ENCODE measurements at places on chromosomes 16 and 17. TPM values are rescaled to one million over a fixed set of nuclear protein-coding genes. Genes with fewer than 3 reads are reported as not detected.

P4HB gene
- 506 TPM for total RNA-seq

TNFRSF13B gene
- not detected for total RNA-seq

CACNG1 gene
- not detected for total RNA-seq

TBC1D3I gene
- not detected for total RNA-seq

CCL14 gene
- total RNA-seq: 62.6 TPM

SLFN11 gene
- total RNA-seq: 46.3 TPM

MYO15A gene
- 2.3 TPM for total RNA-seq

HBQ1 gene
- total RNA-seq: not detected

CD300LF gene
- not detected for total RNA-seq

DNA sequence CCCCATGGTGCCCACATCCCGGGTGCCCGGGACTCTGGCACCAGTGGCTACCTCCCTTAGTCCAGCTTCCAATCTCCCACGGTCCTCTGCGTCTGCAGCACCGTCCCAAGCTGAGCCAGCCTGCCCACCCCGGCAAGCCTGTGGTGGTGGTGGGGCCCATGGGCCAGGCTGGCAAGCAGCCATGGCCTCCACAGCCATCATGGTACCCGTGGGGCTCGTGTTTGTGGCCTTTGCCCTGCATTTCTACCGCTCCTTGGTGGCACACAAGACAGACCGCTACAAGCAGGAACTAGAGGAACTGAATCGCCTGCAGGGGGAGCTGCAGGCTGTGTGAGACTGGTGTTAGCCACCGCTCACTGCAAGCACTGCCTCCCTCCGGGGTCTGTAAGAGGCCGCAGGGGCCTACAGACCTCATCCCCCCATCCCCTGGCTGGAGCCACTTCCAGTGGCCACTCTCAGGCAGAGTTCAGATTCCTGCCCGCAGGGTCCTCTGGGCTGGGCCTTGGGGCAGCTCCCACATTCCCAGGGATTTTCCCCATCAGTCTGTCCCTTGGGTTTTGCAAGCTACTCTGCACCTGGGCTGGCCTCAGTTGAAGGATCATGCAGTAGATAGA, 3.9 kb upstream of the SETD1A start:
- peak; percentile 36 for DNase-seq

DNA sequence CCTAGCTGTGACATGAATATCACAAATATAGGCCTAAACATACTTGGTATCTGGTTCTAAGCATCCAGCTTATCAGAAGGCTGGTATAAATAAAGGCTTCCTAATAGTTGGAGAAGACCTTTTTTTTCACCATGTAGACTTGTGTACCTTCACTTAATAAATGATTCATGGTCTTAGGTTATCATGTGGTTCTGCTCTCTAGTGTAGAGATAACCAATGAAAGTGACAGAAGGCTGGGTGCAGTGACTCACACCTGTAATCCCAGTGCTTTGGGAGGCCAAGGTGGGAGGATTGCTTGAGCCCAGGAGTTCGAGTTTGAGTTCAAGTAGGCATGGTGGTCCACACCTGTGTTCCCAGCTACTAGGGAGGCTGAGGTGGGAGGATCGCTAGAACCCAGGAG, 3.1 kb downstream of the DDX19A start:
- DNase-seq: no peak

DNA sequence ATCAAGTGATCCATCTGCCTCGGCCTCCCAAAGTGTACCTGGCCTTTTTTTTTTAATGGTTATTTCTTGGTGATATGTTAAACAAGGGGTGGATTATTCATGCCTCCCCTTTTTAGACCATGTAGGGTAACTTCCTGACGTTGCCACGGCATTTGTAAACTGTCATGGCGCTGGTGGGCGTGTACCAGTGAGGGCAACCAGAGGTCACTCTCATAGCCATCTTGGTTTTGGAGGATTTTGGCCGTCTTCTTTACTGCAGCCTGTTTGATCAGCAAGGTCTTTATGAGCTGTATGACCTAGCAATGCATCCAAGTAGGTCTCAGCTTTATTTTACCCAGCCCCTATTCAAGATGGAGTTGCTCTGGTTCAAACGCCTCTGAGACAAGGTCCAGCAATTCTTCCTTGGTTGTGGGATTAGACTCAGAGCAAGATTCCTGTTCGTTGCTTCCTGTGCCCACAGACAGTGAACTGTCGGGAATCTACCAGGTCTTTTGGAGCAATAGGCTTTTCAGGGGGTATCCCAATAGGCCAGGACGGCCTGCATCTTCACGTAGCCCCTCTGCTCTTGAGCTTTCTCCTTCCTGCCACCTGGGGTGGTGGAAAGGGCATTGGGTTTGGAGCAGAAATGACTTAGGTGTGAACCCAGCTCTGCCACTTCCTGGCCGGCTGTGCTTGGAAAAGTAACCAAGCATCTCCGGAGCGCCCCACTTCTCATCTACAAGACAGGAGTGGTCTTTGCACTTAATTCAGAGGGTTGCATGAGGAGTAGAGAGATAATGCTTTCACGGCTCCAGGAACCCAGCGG, 52.9 kb upstream of the SEC14L1 start:
- DNase-seq: no peak

DNA sequence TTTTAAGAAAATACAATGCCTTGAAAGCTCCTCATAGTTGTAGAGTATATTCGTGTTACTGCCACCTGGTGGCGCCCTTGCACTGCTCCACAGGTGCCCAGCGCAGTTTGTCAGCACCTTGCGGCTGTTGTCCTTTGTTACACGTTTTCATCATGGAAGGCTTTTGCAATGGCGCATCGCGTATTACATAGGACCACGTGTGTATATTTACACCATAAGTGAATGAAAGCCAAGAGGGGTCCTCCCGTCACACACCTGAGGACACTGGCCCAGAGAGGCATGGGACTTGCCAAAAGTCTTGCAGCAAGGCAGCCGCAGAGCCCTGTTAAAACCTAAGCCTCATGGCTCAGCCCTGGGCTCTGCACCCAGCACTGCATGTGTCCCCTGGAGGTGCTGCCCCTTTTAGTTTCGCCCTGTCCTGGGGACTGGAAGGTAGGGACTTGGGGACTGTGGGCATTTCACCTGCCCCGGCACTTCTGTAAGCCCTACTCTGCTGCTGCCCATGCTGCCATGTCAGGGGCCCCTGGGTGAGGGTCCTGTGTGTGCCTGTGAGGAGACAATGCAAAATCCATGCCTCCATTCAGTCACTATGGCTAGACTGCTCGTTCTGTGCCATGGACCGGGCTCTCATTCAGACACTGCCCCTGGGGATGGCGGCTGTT, 24.3 kb downstream of the POLR3E start:
- DNase-seq: peak; percentile 60

GRCh38 chr16:84531671-84532111, 27.2 kb upstream of the MEAK7 start:
- DNase-seq: no peak

DNA sequence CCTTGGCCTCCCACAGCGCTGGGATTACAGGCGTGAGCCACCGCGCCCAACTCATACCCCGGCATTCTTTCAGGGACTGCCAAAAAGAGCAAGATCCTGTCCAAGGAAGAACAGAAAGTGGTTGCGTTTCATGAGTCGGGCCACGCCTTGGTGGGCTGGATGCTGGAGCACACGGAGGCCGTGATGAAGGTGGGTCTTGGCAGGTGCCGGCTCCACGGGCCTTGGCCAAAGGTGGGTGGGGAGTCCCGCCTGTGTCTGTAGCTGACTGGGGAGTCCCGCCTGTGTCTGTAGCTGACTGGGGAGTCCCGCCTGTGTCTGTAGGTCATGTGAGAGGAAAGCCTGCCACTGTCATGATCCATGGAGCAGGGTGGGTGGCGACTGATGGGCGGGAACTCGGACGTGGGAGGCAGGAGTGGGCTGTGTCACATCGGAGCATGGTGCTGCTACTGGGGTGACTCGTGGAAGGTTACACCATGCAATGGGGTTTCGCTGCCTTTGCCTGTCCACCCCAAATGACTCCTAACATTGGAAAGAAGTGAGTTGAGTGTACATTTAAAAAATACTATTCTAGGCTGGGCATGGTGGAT, 10.0 kb upstream of the RPL13 start:
- DNase-seq: no peak

GRCh38 chr16:67814567-67814966, 7.9 kb downstream of the TSNAXIP1 start:
- DNase-seq: no peak

DNA sequence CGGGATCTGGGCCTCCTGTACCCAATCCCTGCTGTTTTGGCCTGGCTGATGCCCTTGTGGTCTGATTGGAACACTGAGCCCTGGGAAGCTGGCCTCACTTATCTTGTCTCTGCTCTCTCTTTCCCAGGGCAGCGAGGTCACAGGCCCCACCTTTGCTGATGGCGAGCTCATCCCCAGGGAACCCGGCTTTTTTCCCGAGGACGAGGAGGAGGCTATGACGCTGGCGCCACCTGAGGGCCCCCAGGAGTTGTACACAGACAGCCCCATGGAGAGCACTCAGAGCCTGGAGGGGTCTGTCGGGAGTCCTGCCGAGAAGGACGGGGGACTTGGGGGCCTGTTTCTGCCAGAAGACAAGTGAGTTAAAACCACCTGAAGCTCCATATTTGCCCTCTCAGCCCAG, 126.0 kb downstream of the RAB11FIP4 start:
- no peak for DNase-seq

GRCh38 chr17:38864636-38865398, 5.0 kb upstream of the LASP1 start:
- DNase-seq: no peak

DNA sequence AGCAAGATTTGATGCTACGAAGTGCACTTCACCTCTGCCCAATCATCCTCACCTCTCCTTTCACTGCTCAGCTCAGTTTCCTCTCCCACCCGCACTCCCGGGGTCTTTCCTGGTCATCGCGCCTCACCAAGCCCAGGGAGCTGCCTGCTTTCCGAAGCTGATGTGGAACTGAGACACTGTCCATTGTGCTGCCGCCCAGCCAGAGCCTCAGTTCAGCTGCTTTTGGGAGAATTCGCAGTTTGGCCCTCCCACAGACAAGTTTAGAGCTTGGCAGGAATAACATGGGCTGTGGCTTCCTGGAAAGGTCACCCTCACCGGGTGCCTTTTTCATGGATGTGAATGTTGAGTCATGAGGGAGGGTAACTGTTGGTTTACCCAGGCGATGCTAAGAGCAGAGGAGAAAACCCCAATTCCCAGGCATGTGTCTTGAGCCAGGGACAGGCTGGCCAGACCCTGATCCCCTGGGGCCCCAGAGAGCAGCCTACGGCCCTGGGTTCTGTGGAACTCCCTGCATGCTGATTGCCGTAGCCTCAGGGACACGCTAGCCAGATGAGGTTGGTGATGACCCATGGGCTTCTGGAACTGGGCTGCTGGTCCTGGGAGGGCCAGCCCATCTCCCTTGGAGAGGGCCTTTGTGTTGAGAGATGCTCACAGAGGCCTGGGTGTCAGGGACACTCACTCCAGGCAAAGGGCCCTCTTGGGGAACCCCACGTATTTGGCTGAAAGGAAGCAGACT, 1687.5 kb downstream of the TP53TG3F start:
- DNase-seq: no peak

GRCh38 chr16:10738231-10739077, 5.2 kb upstream of the NUBP1 start:
- DNase-seq: no peak

DNA sequence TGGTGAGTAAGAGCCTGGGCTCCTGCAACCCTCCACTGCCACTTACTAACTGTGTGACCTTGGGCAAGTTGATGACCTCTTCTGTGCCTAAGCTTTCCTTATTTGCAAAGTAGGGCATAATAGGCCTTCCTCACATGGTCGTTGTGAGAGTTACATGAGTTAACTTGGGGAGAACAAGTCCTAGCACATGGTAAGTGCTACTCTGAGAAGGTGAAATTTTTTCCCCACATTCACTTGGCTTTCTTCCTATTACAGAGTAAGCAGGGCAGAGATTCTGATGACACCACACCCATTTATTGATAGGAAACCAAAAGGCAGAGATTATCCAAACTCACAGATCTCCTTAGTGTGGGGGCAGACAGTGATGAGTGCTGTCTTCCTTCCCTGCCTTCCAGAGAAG, 1.6 kb downstream of the KCNH4 start:
- DNase-seq: no peak

DNA sequence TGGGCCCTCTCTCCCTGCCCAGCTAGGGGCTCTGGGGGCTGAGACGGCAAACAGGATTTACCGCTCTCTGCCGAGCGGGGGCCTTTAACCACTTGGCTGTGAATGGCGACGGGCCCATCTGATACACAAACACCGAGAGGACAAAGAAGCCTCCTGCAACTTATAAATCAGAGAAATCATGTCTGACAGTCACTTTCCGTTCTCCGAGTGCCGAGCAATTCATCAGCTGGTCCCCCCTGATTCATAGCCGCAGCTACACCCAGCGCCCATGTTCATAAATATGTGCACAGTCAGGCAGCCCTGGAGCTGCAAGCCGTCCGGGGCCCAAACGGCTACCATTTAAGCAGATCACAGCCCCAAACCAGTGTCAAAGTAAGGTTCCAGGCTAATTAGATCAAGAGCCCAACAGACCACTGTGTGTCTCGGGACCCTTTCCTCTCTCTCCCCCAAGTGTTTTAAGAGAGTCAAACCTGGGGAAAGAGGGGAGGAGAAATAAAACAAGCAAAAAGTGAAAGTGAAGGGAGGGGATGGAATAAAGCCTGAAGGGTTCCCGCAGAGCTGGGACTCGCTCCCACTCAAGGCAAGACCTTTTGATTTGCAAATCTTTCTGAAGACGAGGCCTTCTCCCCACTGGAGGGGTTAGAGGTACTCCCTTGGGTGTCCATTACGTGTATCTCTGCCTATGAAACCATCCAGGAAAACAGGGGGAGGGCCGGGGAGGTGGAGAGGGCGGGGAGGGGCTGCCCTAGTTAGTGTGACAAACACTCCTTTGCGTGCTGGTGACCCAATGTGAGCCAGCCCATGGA, 154.7 kb downstream of the C16orf78 start:
- peak; percentile 26 for DNase-seq

DNA sequence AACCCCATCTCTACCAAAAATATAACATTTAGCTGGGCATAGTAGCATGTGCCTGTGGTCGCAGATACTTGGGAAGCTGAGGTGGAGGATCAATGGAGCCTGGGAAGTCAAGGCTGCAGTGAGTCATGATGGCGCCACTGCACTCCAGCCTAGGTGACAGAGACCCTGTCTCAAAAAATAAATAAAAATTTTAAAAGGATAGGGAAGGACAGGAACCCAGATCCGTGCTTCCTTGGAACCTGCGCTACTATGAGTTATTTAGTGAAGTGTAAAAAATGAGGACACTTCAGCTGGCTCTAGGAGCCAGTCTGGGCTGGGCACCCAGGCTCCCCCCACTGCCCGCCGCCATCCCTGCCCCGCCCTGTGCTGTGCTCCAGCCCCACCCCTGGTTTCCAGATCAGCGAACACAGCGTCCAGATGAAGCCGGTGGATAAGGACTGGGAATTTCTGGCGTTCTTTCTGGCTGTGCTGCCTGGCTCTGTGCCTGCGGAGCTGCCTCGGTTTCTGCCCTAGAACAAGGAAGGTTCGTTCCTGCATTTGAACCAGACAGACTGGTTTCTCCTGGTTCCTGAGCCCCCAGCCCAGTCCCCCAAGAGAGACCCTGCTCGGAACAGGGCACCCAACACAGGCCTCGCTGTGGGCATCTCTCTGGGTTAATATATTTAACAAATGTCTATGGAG, 18.5 kb downstream of the PLLP start:
- DNase-seq: peak; percentile 37

GRCh38 chr16:81755915-81756614, 23.0 kb upstream of the PLCG2 start:
- no peak for DNase-seq

Measured in tibial nerve (tissue), 4 donors.